ENCODE measurements at places on chromosomes 1 and 21. TPM values are rescaled to one million over a fixed set of nuclear protein-coding genes. Genes with fewer than 3 reads are reported as not detected.

DNA sequence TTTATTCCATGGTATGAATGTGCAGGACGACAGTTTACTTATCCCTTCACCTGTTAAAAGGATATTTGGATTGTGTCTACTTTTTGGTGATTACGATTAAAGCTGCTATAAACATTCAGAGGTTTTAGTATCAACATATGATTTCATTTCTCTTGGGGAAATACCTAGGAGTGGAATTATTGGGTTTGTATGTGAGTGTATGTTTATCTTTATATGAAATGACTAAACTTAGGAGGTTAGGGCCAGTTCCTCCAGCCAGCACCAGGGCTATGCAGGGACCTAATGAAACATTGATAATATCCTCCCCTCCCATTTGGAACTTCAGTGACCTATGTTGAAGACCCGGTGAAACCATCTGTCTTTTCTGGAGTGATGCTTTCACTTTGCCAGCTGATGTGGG lies 13.8 kb downstream of the TMEM51 start:
- no peak for DNase-seq

DNA sequence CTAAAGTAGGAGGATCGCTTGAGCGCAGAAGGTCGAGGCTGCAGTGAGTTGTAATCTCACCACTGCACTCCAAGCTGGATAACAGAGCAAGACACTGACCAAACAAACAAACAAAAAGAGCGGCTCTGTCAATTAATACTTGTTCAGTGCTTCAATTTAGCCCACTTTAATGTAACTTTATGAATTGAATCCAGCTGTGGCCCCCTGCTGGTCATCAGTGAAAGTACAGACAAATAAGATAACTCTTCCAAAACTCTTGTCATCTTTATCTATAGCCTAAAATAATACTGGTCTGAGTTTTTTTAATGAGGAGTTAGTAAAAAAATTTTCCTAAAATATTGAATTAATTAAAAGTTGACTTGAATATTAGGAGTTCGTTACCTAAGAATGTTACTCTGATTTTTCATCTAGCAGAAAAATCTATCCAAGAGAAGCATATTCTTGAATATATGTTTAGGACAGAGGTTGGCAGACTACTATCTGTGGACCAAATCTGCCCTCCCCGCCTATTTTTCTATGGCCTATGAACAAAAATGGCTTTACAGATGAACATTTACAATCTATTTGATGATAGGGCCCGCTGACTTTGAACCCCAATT lies 26.1 kb downstream of the ATP5PF start:
- no peak for DNase-seq

Gene SLC2A5
- 0.31 TPM for polyA plus RNA-seq

Gene DNAH14
- polyA plus RNA-seq: 1.6 TPM

Gene VTCN1
- polyA plus RNA-seq: not detected

DNA sequence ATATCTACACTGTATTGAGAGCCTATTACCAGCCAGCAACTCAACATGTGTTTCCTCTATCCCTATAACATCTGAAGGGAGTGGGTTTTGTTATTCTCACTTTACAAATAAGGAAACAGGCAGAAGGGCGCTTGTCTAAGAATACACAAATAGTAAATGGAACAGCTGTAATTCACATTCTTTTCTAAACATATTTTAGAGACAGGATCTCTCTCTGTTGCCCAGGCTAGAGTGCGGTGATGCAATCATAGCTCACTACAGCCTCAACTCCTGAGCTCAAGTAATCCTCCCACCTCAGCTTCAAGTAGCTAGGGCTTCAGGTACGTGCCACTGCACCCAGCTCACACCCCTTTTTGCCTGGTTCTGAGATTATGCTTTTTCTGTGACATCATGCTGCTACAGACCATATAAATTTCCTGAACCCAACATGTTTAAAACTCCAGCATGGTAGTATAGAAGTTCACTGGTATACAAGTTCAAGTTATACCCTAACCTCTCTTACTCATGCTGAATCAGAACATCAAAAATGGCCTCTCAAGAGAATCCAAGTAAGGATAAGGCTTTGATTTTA lies 8.6 kb upstream of the TACSTD2 start:
- no peak for DNase-seq

Gene NUP210L
- polyA plus RNA-seq: not detected

DNA sequence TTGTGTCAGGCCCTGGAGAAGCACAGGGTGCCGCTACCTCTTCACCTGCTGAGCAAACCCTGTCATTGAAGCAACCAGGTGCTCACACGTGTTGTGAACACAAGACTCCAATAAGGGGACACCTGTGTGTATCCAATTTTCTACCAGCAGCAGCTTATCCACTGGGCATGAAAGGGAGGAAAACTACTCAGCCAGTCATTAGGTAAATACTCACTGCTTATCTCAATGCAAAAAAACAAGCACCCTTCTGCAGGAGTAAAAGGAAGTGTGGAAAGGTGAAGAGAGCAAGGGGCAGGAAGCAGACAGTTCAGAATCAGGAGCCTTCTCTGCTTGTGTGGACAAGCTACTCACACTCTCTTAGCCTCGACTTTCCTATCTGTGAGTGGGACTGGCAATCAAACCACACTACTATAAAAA lies 148.9 kb downstream of the ETS2 start:
- no peak for DNase-seq

Gene IFNGR2
- polyA plus RNA-seq: 107 TPM

GRCh38 chr1:43312663-43313515 lies 12.1 kb downstream of the TIE1 start:
- DNase-seq: no peak

- peak; percentile 21 for DNase-seq
These were observed 15.8 kb upstream of the TAS1R2 start for GRCh38 chr1:18875107-18875795.

DNA sequence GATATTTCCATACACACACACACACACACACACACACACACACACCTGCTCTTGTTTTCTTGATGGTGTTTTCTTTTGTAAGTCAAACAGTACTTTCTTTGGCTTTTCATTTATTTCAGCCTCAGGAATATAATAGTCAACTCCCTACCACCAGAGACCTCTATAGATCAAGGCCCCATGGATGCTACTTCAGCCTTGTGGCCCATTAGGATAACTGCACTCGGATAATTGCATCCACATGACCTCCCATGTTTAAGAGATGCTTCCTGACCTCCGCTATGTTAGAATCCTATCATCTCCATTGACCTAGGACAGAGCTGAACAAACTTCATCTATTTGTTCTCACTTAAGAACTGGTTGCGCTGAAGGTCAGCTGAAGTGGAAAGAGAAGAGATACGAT lies 1094.0 kb upstream of the B3GALT2 start:
- no peak for DNase-seq

DNA sequence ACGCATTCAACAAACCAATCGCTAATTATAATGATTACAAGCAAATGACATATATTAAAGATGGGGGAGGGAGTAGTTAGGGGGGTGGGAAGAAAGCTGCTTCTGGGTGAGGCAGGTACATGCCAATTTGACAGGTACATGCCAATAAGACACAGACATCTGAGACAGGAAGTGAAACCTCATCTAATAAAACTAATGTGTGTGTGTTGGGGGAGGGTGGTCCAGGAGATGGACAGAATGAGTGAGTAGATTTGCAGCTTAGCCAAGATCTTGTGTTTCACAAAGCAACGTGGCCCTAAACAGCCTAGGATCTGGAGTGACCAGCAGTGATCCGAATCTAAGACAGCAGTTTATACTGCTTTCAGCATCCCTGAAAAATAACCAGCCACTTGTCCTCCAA lies 10.8 kb downstream of the CFAP45 start:
- DNase-seq: no peak

Gene RXFP4
- polyA plus RNA-seq: not detected

DNA sequence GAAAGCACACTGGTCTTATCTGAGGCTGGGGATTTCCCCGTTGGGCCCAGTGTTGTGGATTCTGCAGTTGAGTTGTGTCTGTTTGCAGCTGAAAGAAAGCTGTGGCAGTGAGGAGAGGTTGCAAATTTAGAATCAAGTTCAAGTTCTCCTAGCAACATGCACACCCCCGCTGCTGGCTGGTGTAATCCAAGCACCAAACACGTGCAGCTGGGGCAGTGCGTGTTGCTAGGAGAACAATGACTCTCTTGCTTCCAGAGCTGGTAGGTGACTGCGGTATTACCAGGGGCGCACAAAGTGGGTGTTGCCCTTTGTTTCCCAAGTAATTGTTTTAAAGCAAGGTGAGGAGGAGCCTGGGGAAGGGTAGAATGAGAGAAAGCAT lies 91.5 kb downstream of the IER5 start:
- peak; percentile 29 for DNase-seq

DNA sequence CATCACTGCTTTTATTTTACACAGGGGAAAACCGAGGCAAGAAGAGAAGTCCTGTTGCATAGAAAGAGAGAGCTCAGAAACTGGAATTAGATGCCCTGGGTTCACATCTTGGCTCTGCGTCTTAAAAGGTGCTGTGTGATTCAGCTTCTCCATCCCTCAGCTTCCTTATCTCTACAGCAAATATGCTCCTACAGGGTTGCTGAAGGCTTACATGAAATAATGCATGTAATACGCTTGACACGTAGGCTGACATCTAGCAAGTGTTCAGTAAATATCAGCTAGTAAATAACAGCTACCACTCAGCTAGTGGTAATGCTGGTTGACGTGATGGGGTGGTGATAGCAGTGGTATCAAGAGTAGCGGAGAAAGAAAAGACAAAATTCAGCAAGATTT lies 77.1 kb upstream of the CD55 start:
- DNase-seq: no peak

Gene DMBX1
- polyA plus RNA-seq: not detected

DNA sequence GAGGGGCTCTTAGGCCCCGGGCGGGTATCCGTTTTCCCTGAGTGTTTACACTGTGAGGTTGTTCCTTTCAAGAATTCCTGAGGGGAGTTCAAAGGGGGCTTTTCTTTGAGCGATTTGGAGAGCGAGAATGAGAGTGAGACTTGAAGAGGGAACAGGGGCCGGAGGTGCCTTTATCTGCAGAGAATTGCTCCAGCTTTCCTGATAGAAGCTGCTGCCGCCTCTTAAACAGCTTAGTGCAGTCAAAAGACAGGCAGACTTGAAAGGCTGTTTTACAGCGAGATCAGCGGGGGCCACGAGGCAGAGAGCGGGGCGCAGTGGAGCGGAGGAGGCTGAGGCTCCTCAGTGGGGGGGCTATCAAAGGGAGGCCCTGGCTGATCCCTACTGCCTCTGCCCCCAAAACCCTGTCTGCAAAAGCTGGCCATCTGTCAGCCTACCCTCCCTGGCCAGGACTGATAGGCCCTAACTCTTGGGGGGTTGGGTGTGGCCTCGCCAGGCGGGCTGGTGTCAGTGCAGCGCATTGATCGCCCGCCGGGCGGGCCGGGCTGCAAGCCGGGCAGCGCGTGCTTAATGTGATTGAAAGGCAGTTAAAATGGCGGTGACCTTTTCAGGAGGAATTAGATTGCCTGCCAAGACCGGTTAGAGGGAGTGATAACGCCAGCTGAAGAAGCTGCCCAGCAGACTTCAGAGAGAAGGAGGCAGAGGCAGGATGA lies 36.4 kb downstream of the TMEM53 start:
- DNase-seq: no peak

DNA sequence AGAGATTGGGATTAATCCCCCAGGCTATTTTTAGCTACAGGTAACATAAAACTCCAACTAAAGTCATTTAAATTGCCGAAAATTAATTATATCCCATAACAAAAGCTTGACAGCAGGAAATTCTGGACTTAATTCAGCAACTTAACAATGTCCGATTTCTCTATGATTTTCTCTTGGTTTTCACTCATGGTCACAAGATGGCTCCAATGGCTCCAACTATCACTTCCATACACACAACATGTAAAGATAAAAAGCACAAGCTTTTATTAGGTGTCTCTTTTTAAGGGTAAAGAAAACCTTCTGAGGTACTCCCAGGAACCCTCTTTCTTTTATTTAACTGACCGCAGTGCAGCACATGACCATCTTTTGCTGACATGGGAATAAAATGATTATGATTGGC lies 363.5 kb upstream of the PTBP2 start:
- no peak for DNase-seq

Gene TMPRSS15
- polyA plus RNA-seq: not detected

DNA sequence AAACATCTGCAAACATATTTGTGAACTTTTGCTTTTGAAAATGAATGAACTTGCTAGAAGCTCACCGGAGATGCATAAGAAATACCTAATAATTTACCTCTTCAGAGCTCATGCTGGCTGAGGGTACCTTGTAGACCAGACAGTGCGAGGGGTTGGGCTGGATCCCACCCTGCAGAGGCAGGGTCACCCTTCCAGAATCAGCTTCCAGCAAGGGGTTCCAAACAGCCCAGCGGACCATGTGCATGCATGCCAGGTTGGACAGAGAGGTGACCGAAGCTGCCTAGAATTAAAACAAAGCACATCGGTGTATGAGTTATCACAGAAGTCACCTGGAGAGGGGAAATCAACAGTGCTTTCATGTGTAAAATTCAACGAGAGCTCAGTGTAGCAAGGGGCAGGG lies 59.2 kb downstream of the NPHP4 start:
- no peak for DNase-seq

DNA sequence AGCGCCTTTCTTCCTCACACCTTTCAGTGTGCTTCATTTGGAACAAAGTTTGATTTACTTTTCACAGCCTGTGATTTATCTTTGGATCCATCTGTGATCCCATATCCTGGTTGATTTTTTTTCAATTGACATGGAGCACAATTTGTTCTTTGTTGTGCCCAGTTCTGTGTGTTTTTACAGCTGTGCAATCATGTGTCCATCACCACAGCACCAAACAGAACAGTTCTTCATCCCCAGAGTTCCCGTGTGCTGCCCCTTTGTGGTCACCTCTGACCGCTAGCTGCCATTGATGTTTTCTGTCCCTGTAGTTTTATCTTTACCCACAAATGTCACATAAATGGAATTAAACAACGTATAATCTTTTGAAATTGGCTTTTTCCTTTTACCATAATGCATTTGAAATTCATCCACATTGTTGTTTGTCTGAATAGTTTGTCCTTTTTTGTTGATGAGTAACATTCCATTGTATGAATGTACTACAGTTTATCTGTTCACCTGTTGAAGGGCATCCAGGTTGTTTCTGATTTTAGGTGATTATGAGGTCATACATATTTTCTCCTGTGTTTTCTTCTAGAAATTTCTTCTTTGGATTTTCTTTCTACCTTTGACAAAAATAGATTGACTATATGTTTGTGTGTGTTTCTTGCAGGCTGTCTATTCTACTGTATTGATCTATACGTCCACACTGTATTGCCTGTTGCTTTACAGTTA lies 17.4 kb downstream of the MIGA1 start:
- DNase-seq: no peak

DNA sequence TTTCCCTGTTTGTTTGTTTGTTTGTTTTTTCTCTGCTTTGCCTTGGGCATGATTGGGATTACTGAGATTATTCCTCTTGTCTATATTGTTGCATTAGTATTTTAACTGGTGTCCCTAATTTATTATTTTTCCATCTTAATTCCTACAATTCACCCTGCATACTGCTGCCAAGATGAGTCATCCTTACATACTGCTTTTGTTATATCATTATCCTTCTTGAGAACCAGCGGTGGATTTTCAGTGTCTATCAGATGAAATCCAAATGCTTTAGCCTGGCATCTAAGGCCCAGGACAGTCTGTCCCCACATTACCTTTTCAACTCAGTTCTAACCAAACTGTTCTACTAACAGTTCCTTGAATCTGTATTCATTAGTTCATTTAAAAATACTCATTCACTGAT lies 101.7 kb downstream of the OLFML2B start:
- DNase-seq: no peak
